ENCODE measurements at places on chromosomes 2 and 18.
A peak's percentile ranks its signal among the peaks of the same experiment; 100 is the strongest.

GRCh38 chr2:73917696-73918207 lies 8.9 kb upstream of the DGUOK start:
- no peak for DNase-seq

DNA sequence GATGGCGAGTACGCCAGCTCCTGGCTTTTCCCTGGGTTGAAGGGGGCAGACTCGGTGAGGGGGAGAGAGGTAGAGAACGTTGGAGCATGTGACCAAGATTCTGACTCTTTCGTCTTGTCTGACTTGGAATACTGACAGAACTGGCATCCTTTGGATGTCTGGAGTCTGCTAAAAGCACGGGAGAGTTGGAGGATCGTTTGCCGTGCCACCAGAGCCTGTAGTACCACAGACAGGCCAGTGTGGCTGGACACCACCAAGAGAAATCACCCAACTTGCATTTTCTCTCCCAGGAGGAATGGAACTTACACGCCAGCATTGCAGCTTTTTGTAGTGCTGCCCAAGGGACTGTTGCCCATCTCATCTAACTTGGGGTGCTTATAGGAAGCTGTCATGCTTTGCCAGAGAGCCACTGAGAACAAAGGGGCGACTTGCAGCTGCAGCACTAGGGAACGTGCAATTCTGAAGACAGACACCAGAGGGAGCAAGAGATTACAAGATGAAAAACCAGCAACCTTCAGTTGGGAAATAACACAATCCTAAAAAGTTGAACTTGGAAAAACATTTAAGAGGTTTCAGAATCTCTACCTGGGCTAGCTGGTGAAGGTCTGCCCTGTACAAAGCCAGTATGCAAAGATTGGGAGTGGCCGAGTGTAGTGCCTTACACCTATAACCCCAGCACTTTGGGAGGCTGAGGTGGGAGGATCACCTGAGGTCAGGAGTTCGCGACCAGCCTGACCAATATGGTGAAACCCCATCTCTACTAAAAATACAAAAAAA lies 24.1 kb downstream of the PSMG2 start:
- peak; percentile 76 for DNase-seq

DNA sequence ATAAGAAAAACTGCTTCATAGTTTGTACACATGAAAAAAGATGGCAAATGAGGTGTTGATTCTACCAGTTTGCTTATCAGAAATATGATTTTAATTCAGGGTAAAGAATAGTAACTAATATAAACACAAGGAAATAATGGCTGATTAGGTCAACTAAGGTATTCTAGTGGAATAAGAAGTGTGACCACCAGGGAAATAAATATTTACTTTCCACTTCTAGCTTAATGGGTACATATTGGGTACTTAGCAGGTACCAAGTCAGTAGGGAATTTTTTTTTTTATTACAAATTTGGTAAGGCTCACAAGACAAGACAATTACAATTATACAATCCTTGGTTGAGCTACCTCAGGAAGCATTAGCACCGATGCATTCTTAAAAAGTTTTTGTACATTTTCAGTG lies 135.7 kb downstream of the PLEKHA3 start:
- DNase-seq, result no peak

DNA sequence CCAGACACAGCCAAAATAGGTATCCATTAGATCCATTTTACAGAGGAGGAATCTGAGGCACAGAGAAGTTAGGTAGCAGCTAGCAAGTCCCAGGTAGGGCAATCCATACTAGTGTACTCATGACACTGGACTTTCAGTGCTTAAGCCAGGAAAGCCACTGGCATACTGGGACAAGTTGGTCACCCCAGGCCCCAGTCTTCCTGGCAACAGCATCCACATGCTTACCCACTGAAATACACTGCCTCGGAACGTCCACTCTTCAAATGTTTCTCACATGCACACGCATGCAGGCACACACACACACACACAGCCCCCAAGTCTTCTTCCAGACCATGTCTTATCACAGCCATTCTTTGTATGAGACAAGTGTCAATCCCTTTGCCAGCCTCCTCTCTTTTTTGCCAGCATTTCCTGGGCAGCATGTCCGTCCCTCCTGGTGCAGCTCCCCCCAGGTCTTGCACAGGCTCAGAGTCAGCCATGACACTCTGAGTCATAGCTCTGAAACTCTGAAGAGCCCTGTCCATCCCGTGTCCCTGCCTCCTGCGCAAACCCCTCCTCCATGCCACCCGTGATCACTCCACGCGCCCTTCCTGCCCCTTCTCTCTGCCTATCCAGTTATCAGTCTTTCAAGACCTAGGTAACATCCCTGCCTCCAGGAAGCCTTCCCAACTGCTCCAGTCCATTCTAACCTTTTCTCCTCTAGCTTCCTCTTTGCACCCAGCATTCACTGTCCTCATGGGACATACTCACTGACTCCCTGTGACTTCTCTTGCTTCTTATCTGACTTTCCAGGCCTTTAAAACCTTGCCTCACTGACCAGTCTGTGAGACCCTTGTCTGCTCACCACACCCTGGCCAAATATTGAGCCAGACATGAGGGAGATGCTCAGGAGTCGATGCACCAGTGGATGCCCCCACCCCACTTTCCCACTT lies 10.9 kb upstream of the TEX261 start:
- DNase-seq, result peak; percentile 22

DNA sequence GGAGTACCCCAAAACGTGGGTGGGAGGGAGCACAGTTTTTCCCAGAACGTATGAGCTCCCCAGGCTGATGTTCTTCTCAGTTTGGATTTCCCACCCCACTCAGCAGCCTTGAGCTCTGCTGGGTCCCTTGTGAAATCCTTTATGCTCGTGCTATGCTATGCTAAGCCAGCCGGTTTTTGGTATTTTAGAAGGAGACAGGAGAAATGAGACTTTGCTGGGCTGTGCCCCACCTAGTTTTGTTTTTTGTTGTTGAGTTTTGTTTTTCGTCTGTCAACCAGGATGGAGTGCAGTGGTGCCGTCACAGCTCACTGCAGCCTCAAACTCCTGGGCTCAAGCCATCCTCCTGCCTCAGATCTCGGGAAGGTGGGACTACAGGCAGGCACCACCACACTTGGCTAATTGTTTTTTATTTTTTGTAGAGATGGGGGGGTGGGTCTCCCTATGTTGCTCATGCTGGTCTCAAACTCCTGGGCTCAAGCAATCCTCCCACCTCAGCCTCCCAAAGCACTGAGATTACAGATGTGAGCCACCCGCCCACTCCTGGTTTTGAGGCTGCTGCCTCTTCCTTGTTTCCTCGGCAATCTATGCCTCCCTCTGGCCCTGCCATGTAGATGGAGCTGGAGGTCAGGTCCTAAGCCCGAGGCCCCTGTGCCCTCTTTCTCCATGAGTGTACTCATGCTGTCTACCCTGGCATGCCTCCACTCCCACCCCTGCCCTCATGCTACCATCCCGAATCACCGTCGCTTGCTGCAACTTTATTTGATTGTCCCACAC lies 17.5 kb upstream of the MGAT4A start:
- DNase-seq, result no peak

DNA sequence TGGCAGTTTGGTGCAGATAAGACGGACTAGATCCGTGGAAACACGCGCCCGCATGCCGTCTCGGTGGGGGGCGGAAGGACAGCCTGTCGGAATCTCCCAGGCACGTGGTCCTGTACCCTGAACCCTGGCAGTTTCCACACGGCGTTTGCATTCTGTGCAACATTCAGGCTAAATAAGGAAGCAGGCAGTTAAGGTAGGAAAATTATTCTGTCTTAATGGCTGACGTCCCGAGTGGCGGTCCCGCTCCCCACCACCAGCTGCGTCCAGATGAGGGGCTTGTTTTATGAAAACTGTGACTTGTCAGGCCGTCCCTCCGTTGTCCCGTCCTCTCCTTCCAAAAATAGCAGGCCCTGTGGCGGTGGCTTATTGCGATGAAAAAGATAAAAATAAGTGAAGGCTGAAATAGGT lies 120.2 kb downstream of the NFATC1 start:
- peak; percentile 16 for DNase-seq

All from K562 (cell line).